ENCODE measurements at places on chromosomes 12 and 14. TPM values are rescaled to one million over a fixed set of nuclear protein-coding genes. Genes with fewer than 3 reads are reported as not detected.

Gene MEG3
- 278 TPM for polyA plus RNA-seq

Gene SIX6
- not detected for polyA plus RNA-seq

DNA sequence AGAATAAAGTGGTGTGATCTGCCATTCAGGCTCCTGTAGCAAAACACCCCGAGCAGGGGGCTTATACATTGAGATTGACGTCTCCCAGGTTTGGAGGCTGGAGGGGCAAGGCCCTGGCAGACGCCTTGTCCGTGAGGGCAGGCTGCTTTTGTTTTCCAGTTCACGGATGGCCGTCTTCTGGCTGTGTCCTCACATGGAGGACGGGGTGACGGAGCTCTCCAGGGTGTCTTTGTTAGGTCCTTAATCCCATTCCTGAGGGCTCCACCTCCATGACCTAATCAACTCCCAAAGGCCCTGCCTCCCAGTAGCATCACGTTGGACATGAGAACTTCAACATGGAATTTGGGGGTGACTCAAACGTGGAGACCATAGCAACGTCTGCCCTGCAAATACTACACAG, 147.7 kb downstream of the KIF26A start:
- no peak for DNase-seq

DNA sequence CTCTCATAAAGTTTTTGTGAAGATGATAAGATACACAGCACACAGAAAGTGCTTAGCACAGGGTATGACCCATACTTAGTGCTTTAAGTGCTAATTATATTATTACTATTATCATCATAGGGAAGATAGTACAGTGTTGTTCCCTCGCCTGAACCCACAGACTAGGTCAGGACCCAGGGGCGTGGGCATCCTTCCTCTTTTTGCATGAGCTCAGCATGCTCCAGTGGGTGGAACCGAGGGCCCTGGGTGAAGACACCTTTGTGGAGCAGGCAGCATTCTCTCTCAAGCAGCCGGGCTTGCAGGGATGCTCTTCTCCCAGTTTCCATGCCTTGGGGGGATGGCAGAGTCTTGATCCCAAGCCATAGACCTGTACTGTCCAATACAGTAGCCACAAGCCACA, 34.8 kb downstream of the CRACR2A start:
- DNase-seq, result no peak

DNA sequence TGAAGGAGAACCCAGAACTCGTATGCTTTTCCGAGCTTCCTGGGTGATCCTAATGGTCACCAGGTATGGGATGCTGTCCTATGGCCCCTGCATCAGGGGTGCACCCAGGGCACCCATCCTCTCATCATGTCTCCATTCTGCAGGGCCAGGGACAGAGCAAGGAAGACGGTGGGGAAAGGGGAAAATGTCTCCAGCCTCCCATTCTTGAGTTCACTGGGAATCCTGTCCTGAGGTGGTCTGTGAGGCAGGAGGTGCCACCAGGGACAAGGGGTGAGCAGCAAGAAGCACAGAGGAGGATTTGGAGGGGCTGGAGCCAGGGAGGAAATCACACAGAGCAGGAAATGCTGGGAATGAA, 14.9 kb upstream of the SLC6A12 start:
- no peak for DNase-seq

DNA sequence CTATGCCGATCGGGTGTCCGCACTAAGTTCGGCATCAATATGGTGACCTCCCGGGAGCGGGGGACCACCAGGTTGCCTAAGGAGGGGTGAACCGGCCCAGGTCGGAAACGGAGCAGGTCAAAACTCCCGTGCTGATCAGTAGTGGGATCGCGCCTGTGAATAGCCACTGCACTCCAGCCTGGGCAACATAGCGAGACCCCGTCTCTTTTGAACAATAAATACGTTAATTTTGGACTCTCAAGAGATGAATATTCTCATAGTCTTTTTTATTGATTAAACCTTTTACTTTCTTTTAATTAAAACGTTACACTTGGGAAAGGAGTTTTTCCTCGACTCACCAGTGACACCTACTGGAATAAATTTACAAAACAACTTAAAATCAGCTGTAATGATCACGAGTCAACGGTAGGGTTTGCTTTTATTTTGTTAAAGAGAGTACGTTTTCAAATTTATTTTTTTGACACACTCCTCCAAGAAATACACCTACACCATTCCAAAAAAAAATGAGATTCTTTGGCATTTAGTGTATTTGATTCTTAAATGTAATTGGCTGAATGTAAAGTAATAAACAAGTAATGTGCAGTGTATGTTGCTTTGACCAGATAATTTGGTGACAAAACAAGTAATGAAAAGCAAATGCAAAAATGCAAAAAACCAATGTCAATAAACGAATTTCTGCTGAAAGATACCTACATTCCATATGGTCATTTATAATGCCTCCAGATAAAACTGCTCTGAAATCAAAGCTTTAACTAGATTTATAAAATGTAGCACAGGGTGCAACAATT, 687 bp upstream of the RPS29 start:
- DNase-seq, result peak; percentile 63

All from right lung (tissue), 10 donors.